ENCODE measurements at places on chromosomes 5 and 9. TPM values are rescaled to one million over a fixed set of nuclear protein-coding genes. Genes with fewer than 3 reads are reported as not detected.

The LCP2 gene
- total RNA-seq, result not detected

The GPR151 gene
- not detected for total RNA-seq

The EMB gene
- total RNA-seq, result 5.8 TPM

The ZDHHC11B gene
- total RNA-seq, result 1.1 TPM

Measured in A549 treated with Hydrocortisone at 1 μM for 4 hours (cell line).